Pancreas (tissue), 10 donors: ENCODE measurements at places on chromosomes 5 and 9. TPM values are rescaled to one million over a fixed set of nuclear protein-coding genes. Genes with fewer than 3 reads are reported as not detected.
A peak's percentile ranks its signal among the peaks of the same experiment; 100 is the strongest.

DNA sequence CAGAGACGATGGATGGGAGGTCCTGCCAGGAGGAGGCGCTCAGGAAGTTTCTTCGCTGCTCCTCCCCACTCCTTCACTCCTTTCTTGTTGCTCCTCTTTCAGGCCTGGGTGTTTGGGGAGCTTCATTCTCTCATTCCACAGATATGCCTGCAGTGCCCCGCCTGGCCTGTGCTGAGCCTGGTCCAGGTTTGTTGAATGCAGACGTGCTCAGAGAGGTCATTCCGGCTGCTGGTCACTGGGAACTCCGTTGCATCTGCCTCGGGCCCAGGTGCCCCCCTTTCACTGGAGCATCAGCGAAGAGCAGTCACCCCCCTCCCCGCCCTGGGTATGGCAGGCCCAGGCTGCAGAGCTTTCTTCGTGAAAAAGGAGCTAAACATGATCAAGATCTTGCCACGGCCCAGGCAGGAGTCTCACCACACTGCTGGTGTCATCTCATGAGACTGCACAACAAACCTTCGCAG is 15.5 kb downstream of the SURF6 start:
- DNase-seq = no peak
- H3K27me3 ChIP-seq = no peaks in the 10 kb centered on the region
- H3K4me3 ChIP-seq = no peak overlapping the region
- no peaks in the 10 kb centered on the region for H3K4me1 ChIP-seq
- H3K36me3 ChIP-seq = no peaks in the 10 kb centered on the region

GRCh38 chr9:6843742-6844141 is 86.0 kb downstream of the KDM4C start:
- no peaks in the 10 kb centered on the region for H3K27me3 ChIP-seq
- no peaks in the 10 kb centered on the region for H3K36me3 ChIP-seq
- no peaks in the 10 kb centered on the region for H3K4me1 ChIP-seq
- H3K27ac ChIP-seq = no peak overlapping the region
- no peak for DNase-seq

GRCh38 chr5:43802119-43802518 is 199.1 kb downstream of the NNT start:
- no peak overlapping the region for H3K4me3 ChIP-seq
- no peak overlapping the region for H3K27ac ChIP-seq
- H3K27me3 ChIP-seq = no peaks in the 10 kb centered on the region
- DNase-seq = no peak
- H3K36me3 ChIP-seq = no peaks in the 10 kb centered on the region
- H3K4me1 ChIP-seq = no peaks in the 10 kb centered on the region

DNA sequence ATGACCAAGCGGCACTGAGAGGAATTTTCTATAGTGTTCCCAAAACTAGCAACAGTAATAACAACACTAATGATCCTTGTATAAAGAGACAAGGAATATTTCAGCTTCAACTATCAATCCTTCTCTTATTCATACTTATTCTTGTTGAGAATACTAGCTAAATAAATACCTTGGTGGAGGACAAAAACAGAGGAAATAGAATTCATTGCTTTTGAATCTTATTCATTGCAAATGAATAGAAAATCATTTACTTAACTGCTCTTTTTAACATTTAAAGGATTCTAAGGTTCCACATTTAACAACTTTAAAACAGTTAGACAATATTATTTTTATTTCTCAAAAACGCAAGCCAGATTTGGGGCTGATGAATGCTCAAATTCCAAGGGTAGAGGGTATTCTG is 22.4 kb downstream of the SKIC3 start:
- H3K27ac ChIP-seq = no peak overlapping the region
- no peak for DNase-seq
- H3K27me3 ChIP-seq = no peaks in the 10 kb centered on the region
- H3K4me3 ChIP-seq = no peak overlapping the region
- no peaks in the 10 kb centered on the region for H3K36me3 ChIP-seq

Gene VCP
- 56.4 TPM for total RNA-seq

- no peak overlapping the region for H3K27ac ChIP-seq
- DNase-seq = peak; percentile 29
- H3K4me1 ChIP-seq = no peaks in the 10 kb centered on the region
- H3K27me3 ChIP-seq = no peaks in the 10 kb centered on the region
- no peak overlapping the region for H3K4me3 ChIP-seq
- H3K36me3 ChIP-seq = no peaks in the 10 kb centered on the region
Observed at GRCh38 chr5:1416856-1417469, 28.3 kb downstream of the SLC6A3 start.

GRCh38 chr5:132473668-132474067 is 16.9 kb downstream of the IRF1 start:
- DNase-seq = no peak
- no peak overlapping the region for H3K4me3 ChIP-seq
- no peak overlapping the region for H3K27ac ChIP-seq
- no peaks in the 10 kb centered on the region for H3K27me3 ChIP-seq
- no peaks in the 10 kb centered on the region for H3K36me3 ChIP-seq
- H3K4me1 ChIP-seq = peaks cover 6% of the 10 kb centered on the region

Gene SEC24A
- total RNA-seq = 18.1 TPM

DNA sequence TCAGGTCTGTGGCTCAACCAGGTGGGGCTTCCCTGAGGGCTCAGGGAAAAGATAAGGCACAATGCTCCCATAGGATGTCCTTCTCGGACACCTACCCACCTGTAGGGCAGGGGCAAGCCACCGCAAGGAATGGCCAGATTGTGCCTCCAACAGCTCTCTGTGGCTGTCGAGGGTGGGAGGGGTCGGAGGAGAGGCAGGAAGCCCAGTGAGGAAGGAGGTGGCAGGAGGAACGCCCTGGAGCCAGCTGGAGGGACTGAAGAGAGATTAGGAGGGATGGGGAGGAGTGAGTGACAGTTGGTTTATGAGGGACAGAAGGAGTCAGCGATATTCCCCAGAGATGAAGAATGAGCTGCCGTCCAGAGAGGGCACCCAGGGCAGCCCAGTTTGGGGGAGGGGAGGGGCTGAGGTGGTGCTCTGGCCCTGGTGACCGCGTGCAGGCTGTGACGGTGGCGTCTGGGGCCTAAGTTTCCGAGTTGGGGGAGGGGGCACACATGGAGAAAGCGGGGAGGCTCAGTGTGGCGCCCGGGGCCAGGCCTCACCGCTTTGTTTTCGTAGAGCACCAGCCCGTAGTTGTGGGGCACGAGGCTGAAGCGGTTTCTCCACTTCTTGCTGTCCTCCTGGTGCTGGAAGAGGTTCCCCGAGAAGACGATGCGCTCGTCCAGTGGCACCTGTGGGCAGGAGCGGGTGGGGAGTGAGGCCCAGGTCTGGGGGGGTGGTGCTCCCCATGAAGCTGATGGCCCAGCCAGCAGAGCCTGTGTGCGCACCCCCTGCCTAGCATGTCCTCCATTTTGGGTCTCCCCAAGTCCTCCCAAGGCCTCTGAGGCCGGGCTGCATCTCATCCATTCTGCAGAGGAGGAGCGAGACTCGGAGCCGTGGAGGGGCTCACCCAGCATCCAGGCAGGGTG is 75.6 kb downstream of the LRSAM1 start:
- no peak overlapping the region for H3K27ac ChIP-seq
- no peak overlapping the region for H3K4me3 ChIP-seq
- peak; percentile 52 for DNase-seq
- peaks cover 34% of the 10 kb centered on the region for H3K36me3 ChIP-seq
- no peaks in the 10 kb centered on the region for H3K4me1 ChIP-seq
- H3K27me3 ChIP-seq = no peaks in the 10 kb centered on the region

- no peak for DNase-seq
- H3K4me1 ChIP-seq = peaks cover 8% of the 10 kb centered on the region
- no peaks in the 10 kb centered on the region for H3K27me3 ChIP-seq
- no peak overlapping the region for H3K27ac ChIP-seq
- no peak overlapping the region for H3K4me3 ChIP-seq
Observed at GRCh38 chr9:22031655-22032411, 22.7 kb upstream of the CDKN2B start.

- no peaks in the 10 kb centered on the region for H3K4me1 ChIP-seq
- H3K27ac ChIP-seq = no peak overlapping the region
- H3K27me3 ChIP-seq = no peaks in the 10 kb centered on the region
Observed at GRCh38 chr5:133455676-133456075, 156.7 kb downstream of the FSTL4 start.

DNA sequence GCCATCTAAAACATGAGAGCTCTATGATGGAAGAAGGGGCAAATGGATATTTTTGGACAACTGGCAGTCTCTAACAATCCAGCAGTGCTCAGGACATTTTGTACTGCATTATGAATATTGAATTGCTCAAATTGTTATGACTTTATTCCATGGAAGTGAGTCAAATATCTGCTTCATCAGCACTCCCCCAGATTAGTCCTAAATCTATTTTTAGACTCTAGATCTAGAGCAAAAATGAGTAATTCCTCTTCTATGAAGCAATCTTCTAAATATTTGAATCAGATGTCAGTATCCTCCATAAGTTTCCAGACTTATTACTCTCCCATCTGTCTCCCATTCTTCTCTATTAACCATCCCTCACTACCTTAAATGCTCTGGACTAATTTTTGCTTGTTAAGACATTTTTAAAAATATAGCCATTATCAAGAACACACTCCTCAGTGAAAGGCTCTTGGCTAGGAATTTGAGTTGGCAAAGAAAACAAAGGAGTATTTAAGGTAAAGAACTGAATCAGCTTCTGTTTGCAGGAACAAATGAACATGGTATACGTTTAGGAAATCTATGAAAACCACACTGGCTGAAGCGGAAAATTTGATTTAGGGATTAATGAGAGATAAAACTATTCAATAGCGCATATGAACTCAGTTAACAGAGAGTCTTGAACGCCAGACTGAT is 300.9 kb downstream of the MCTP1 start:
- no peaks in the 10 kb centered on the region for H3K36me3 ChIP-seq
- no peak overlapping the region for H3K4me3 ChIP-seq
- no peak overlapping the region for H3K27ac ChIP-seq
- DNase-seq = no peak

Gene SRA1
- total RNA-seq = 14.3 TPM

DNA sequence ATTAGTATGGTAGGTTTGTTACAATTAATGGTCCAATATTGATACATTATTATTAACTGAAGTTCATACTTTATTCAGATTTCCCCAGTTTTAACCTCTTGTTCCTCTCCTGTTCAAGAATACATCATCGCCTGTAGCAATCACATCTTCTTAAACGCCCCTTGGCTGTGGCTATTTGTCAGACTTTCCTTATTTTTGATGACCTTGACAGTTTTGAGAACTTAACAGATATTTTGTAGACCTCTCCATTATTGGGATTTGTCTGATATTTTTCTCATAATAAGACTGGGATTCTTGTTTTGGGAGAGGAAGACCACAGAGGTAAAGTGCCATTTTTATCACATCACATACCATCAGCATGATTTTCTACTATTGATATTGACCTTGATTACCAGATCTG is 112.3 kb upstream of the MARCHF11 start:
- DNase-seq = no peak
- no peak overlapping the region for H3K27ac ChIP-seq
- H3K4me3 ChIP-seq = no peak overlapping the region
- H3K4me1 ChIP-seq = no peaks in the 10 kb centered on the region
- no peaks in the 10 kb centered on the region for H3K27me3 ChIP-seq

Gene FCHO2
- 12.6 TPM for total RNA-seq

Gene MELK
- total RNA-seq = 0.38 TPM

DNA sequence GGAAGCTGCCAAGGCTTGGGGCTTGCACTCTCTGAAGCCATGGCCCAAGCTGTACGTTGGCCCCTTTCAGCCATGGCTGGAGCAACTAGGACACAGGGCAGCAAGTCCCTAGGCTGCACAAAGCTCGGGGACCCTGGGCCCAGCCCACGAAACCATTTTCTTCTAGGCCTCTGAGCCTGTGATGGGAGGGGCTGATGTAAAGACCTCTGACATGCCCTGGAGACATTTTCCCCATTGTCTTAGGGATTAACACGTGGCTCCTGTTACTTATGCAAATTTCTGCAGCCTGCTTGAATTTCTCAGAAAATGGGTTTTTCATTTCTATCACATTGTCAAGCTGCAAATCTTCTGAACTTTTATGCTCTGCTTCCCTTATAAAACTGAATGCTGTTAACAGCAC is 83.0 kb upstream of the DAP start:
- H3K4me3 ChIP-seq = no peak overlapping the region
- DNase-seq = no peak
- no peaks in the 10 kb centered on the region for H3K4me1 ChIP-seq
- no peaks in the 10 kb centered on the region for H3K36me3 ChIP-seq

DNA sequence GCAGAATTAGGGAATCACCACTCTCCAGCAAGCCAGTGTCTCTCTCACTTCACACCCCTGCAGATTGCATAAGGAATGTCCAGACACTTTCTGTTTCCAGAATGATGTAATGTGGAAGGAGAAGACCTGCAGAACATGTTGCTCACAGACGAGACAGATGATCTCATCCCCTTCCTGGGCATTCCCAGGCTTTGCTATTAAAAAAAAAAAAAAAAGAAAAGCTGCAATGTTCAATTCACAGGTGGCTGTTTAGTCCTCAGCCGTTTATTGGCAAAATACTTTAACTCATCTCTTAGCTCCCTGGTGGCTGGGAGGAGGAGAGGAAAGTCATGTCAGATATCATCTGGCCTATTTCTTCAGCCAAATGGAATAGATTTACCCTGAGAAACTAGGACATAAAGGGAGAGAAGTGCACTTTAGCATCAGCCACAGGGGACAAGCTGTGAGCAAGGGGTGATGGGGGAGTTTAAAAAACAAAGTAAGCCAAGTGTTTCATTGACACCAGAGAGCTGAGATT is 95.9 kb upstream of the TNC start:
- H3K27ac ChIP-seq = no peak overlapping the region
- peaks cover 5% of the 10 kb centered on the region for H3K27me3 ChIP-seq
- H3K4me1 ChIP-seq = no peaks in the 10 kb centered on the region
- no peak for DNase-seq

Gene IFNB1
- total RNA-seq = not detected

DNA sequence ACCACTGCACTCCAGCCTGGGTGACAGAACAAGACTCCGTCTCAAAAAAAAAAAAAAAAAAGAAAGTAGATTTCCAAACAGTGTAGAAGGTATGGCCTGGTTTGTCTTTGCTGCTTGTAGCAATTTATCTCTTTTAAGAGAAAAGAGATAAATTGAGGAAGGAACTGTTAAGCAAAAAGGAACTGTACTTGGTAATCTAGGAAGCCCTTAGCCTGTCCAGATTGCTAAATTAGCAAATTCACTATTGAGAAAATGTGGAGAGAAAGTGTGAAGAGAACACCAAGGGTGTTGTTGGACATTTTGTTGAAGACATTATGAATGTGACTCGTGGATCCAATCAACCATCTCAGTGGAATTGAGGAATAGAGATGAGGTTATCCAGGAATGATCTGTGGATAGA is 13.0 kb upstream of the SUSD3 start:
- no peaks in the 10 kb centered on the region for H3K36me3 ChIP-seq
- peaks cover 2% of the 10 kb centered on the region for H3K4me1 ChIP-seq
- no peak overlapping the region for H3K27ac ChIP-seq
- DNase-seq = no peak

- H3K27me3 ChIP-seq = no peaks in the 10 kb centered on the region
- H3K27ac ChIP-seq = no peak overlapping the region
- H3K4me3 ChIP-seq = no peak overlapping the region
- H3K36me3 ChIP-seq = no peaks in the 10 kb centered on the region
- no peaks in the 10 kb centered on the region for H3K4me1 ChIP-seq
- DNase-seq = no peak
Observed at GRCh38 chr5:6676702-6677101, 36.5 kb upstream of the TENT4A start.

- no peak overlapping the region for H3K27ac ChIP-seq
- H3K4me1 ChIP-seq = no peaks in the 10 kb centered on the region
- no peaks in the 10 kb centered on the region for H3K27me3 ChIP-seq
- DNase-seq = no peak
Observed at GRCh38 chr5:163361450-163361849, 75.9 kb upstream of the CCNG1 start.
